ENCODE measurements at places on chromosomes 3 and 15.
A peak's percentile ranks its signal among the peaks of the same experiment; 100 is the strongest.

DNA sequence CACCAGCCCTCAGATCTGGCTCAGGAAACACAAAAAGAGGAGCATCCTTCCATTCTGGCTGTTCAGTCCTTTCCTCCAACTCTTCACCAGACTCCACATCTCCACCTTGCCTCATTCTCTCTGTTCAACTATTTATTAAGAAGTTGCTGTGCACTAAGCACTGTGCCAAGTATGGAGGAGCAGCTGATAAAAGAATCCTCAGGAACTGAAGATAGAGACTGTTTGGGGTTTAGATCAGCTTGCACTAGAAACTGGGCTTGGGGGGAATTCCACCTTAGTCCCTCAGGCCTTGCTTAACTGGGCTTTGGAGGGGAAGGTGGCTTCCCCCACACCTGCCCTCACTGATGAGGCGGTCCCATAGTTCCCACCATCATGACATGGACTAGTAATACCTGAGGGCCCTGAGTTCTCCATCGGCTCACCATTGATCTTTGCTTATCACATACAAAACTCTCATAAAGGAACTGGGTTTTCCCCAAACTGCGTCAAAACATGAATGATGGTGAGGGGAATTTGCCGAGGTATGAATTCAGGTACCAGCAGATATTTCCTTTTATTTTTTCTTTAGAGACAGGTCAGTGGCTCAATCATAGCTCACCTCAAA lies 1.7 kb upstream of the CCR8 start:
- DNase-seq: no peak

DNA sequence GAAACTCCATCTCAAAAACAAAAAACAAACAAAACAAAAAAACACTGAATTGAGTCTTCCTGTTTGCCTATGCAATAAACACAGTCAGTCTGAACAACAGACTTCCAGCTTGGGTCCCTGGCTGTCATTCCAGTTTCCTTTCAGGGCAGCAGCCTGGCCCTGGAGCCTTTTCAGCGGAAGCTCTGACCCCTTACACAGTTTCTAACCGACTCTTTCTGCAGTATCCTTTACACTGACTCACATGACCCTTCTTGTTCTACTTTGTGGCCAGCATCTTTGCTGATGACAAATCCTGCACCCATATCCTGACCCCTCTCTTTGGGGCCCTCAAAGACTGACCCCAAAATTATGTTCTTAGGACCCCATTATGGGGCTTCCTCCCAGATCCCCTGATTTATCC lies 38.3 kb upstream of the INO80 start:
- DNase-seq: peak; percentile 32

- peak; percentile 81 for DNase-seq
These were observed 5.3 kb downstream of the PLSCR2 start for GRCh38 chr3:146464005-146464595.

- DNase-seq: no peak
These were observed 439.6 kb upstream of the MDFIC2 start for GRCh38 chr3:70752051-70752450.

- no peak for DNase-seq
These were observed 87.8 kb downstream of the SEC22A start for GRCh38 chr3:123289391-123290106.

- DNase-seq: no peak
These were observed 257.5 kb downstream of the LRTM1 start for GRCh38 chr3:54670201-54671000.

DNA sequence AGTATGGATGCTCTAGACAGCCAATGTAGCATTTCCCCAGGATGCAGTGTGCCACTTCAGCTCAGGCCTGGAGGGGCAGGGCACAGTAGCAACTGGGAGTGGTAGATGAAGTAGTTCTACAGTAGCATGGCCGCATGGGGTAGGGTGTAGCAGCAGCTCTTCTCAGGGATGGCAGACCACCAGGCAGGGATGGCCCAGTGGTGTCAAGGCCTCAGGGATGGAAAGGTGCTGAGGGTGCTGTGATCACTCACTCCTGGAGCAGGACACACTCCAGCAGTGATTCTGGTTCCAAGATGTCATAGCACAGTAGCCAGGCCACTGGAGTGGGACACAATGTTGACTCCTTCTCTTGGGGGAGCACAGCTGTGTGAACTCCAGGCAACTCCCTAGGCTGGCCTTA lies 210.9 kb upstream of the LYSMD4 start:
- DNase-seq: no peak

DNA sequence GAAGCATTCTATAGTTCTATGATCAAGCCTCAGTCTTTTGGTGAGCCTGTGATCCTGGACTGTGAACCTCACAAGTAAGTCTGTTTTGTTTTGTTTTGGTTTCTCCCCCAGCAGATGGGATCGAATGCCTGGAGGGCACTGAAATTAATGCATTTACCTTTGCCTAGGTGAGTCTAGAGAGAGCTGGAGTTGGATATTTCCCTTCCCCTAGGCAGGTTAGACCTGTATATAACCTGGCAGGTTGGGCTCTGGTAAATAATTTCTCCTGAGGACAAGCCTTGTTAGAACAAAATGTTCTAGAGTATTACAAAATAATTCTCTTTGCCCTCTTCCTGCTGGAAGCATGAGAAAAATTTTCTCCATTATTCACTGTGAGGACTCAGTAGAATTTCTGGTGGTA lies 211.9 kb downstream of the TPRG1 start:
- DNase-seq: no peak

DNA sequence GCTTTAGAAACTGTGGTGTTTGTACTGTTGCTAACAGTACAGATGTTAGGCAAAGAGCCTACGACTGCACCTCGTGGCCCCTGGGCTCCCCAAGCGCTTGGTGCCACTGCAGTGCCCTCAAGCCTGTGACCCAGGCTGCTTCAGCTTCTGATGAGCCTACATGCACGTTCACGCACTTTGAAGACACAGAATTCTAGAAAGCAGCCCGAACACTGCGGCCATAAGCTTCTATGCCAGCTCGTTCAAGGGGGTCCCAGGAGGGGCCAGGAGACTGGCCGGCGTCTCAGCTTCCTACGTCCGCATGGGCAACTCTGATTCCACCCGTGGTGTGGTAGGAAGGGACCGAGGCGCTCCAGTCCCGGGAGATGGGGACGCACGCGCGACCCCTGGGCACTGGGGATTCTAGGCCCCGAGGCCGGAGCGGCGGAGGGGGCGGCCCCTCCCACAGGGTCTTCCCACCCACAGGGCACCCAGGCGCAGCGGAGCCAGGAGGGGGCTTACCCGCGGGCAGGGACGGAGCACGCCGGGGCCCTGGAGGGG lies 653 bp downstream of the MYO5C start:
- no peak for DNase-seq

- no peak for DNase-seq
These were observed 424.1 kb upstream of the KCNMB2 start for GRCh38 chr3:178112134-178112533.

GRCh38 chr15:85579957-85580694 lies 199.7 kb downstream of the AKAP13 start:
- peak; percentile 86 for DNase-seq

DNA sequence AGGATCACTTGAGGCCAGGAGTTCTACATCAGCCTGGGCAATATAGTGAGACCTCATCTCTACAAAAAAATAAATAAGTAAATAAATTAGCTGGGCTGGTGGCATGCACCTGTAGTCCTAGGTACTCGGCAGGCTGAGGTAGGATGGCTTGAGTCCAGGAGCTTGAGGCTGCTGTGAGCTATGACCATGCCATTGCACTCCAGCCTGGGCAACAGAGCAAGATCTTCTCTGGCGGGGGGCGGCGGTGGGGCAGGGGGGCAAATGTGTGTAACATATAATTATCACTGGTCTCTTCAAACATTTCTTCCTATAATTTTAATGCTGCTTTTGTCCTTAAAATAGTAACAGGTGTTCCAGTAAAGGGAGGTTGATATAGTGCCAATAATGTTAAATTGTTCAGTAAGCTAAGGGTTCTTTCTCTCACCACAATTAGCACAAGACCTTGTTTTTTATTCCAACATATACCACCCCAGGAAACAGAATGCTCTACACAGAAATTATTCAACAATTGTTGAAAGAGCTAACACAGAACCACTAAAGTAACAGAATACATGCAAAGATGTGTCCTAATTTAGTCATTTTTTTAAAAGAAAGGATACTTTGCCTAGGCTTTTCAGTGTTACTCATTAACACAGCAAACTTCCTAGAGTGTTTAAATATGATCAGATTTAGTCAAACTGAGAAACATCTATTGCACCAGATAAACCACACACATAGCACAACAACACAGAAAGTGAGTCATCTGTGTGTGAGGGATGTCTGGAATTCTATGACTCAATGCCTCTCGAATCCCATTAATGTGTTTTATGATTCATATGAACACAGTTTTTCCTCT lies 29.1 kb downstream of the ANKRD28 start:
- peak; percentile 98 for DNase-seq
